ENCODE measurements at places on chromosomes 6 and 20.

DNA sequence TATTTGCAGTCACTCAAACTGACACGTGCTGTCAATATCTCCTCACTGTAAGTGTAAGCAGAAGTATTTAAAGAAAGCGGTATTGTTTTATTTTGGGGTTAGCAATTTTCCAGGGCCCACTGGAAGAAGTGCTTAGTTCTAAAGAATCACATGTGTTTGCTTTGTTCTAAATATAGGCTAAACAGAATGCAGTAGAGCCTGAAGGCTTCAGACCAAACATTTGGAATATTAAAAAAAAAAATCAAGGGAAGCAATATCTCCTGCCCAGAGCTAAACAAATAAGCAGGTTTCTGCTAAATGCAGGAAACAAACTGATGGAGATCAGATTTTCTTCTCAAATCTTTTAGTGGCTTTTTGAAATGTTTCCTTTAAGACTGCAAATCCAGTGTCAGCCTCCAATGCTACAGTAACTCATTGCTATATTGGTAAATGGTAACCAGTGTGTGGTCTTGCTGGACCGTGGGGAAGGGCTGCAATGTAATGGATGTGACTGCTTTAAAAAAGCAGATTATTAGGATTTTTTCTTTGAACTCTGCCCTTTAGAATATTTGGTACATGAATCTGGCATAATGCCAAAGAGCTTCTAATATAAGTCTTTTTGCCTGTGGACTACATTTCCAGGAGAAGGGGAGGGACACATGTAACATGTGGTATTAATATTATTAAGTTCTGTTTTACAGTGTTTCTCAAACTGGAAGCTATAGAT is 317.1 kb upstream of the FERMT1 start:
- DNase-seq: no peak

GRCh38 chr20:41135187-41135887 is 2.0 kb upstream of the PLCG1 start:
- DNase-seq: no peak

GRCh38 chr6:3088968-3089367 is 20.7 kb downstream of the RIPK1 start:
- DNase-seq: no peak

- DNase-seq: no peak
Observed at GRCh38 chr6:113202852-113203714, 654.1 kb upstream of the MARCKS start.

- no peak for DNase-seq
Observed at GRCh38 chr6:136446579-136447187, 103.5 kb downstream of the MAP7 start.

DNA sequence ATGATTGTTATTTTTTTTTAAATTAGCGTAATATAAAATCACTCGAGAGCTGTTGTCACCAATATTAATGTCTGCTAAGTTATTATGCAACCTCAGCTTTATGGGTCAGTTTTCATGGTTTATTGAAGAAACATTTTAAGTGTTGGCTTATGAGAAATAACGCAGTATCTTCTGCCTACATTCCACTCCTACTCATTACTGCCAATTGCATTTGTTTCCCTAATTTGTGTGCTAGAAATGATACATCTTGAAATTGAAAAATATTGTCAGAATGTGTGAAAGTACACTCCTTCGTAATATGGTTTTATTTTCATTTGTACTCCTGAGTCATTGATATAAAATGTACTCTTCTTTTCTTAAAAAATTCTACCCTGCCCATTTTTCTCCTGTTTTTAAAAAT is 333.3 kb upstream of the HSF2 start:
- no peak for DNase-seq

DNA sequence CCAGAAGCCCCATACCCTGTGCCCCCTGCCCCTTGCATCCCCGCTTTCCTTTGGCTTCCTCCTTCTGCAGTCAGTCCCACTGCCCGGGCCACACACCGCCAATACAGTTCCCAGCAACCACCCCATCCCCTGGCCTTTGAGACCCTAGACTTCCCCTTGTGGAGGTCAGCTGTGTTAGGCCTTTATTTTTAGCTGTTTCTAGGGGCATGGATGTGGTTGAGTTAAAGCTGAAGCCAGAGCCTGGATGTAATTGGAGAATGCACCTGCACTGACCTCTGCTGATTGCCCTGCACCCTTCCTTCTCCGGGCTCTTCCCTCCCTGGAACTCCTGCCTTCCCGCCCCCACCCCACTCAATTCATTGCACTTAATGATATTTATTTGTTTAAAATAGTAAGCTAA is 33.9 kb downstream of the LYRM2 start:
- DNase-seq: no peak

GRCh38 chr6:41591859-41592502 is 45.8 kb downstream of the FOXP4 start:
- DNase-seq: peak; percentile 86

DNA sequence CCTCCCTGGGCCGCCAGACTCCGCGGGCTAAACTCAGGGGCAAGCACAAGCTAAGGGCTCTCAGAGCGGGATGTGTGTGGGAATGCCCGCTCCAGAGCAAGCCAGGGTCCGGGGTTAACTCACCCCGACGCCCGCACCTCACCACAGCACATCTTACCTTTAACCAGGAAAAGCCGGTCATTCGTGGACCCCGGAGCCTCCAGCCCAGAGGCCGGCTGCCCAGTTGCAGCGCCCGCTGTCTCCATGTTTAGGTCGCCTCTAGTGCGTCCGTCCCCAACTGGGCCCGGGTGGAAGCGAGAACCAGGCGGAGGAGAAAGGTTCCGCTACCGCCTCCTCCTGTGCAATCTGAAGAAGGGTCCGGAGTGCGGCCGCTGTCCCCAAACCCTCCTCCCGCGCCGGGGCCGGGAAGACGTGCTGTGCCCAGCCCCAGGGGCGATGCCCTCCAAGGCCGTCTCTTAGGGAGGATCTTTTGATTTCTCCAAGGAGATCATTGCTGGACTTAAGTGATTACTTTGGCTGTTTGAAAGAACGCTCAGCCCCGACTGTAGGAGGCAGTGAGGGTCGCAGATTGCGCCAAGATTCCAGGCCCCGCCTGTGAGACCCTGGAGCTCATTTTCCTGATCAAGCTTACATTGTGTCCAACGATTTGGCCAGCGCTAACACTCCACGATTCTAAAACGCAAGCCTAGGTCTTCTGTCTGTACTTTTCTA is at the start of gene TMEM242:
TSS of gene TMEM242 (minus strand) at position 265 of the 711 bp plus-strand sequence. CDS start at position 245, 20 bp downstream.
- DNase-seq: peak; percentile 99

- no peak for DNase-seq
Observed at GRCh38 chr20:17854307-17854903, 114.2 kb downstream of the SNX5 start.

- DNase-seq: no peak
Observed at GRCh38 chr6:19865178-19865577, 28.0 kb downstream of the ID4 start.

- no peak for DNase-seq
Observed at GRCh38 chr20:50916934-50917333, 14.3 kb downstream of the ADNP start.

- DNase-seq: no peak
Observed at GRCh38 chr6:3137057-3137777, 18.7 kb downstream of the BPHL start.

- DNase-seq: no peak
Observed at GRCh38 chr20:40980106-40980827, 48.4 kb upstream of the TOP1 start.

DNA sequence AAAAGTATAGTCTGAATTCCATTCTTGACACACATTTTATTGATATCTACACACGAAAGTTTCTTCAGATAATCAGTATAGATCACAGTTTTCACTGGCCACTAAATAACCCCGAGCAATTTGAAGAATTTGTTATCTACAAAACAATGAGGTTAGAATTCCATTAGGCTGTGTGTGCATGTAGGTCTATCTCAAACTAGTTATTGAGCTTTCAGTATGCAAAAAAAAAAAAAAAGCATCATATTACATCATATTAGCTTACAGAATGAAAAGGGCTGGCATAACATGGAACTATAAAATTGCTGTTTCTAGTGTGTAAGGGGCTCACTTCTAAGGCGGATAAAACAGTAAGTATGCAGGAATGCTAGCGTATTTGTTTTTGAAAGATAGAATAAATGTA is 59.5 kb upstream of the ADGRG6 start:
- no peak for DNase-seq

DNA sequence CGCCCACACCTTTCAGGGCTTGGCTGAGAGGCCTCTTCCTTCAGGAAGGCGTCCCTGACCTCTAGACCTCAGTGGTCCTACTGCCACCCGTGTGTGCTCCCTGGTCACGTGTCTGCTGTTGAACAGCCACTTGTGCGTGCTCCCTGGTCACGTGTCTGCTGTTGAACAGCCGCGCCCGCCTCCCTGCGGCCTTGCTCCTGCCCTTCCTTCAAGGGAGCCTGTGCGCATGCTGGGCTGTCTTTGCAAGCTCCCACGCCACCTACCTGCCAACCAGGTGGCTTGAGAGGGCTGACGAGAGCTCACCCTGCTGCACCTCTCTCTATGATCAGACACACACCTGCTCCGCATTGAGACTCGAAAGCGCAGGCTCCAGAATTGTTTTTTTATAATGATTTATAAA is 179.3 kb downstream of the BMP7 start:
- DNase-seq: no peak

DNA sequence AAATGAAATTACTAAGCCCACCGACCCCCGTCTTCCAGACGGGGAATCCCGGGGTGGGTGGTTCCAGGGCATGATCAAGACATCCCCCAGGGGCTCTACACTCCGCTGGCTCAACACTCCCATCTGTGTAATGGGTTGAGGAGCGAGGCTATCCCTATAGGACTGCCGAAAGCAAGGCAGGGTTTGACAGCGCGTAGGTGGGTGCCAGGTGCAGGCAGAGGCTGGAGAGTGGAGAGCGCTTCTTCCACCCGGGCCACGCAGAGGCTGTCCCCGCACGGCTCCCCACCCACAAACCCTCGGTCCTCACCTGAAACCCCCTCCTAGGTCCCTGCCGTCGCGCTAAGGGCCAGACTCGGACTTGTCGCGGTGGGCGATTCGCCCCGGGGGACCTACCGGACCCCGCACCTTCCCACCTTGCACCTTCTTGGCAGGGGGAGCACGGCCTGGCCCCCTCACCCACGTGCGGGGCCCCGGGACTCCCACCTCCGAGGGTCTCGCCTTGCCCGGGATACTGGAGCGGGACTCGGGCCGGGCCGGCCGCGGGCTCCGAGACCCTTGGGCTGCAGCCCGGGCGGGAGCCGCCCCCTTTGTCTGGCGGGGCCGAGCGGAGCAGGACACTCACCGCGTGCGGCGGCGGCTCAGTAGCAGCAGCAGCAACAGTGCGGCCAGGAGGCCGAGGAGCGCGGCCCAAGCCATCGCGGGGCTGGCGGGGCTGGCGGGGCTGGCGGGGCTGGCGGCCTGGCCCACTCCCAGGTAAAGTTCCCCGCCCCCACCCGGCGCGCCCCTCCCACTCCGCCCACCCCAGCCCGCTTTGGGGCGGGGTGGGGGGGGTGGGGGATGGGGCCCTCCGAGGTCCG is at the start of gene PTGIS:
TSS of gene PTGIS (minus strand) at position 717 of the 857 bp plus-strand sequence. CDS start at position 696, 21 bp downstream.
- peak; percentile 72 for DNase-seq

DNA sequence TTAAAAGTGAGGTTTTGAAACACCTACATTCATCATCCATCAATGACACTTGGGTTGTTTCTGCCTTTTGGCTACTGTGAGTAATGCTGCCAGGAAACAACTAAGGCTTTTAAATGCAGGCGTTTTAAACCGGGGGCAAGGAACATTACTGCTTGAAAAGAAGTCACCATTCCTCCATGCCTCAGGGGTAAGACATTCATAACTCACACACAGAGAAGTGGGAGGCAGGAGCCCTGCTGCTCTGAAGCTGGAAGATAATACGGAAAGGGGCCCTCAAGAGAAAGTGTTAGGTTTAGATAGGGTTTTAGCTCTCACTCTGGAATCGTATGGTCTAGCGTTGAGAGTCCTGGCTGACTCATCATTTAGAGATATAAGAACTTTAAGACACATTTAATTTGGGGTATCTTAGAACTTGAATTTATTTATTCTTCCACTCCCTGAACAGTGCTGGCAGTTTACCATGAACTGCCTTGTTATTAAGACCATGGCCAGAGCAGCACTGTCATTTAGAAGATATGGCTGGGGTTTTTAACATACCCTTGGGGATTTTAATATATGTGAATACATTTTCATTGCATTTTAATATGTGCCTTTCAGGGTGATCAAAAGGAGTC is 1.8 kb downstream of the TUBB1 start:
- DNase-seq: no peak

DNA sequence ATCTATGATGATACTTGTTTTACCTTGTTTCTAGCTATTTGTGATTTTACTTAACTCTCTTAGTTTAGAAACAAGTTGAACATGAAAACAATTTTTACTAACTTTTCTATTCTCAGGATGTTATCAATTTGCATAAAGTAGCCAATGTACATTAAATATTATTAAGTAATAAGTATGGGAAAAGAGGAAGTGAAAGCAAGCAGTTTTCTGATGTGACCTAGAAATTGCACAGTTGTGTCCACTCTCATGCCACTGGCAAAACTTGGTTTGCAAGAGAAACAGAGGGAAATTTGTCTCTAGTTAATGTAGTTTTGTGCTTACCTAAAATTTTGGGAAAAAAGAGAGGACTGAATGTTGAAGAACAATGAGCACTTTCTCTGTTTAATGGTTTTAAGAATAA is 19.2 kb upstream of the TSPYL1 start:
- no peak for DNase-seq

DNA sequence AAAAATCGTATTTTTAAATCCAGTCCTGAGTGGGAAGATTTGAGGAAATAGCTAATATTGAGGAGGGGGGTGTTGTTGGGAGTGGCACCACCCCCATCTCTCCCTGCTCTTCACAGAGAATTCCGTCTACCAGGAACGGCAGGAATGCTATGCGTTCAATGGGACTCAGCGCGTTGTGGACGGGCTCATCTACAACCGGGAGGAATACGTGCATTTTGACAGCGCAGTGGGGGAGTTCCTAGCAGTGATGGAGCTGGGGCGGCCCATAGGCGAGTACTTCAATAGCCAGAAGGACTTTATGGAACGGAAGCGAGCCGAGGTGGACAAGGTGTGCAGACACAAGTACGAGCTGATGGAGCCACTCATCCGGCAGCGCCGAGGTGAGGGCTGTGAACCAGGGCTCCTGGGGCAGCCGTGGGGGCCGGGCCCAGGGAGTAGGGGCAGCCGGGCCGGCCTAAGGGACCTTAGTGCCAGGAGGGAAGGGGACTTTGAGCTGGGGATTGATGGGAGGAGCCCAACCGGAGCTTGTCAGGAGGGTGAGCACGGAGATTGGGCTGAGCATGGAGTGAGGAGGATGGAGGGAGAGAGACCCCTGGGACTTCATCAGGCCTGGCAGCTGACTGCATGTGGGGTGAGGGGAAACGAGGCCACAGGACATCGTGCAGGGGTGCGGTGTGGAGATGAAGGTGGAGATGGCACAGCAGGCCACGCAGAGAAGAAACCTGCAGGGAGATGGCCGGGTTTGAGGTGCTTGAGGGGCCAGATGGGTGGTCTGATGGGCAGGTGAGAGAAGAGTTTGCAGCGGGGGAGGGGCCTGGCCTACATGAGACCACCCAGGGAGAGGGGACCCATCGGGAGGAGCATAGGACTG is 41.3 kb downstream of the HLA-DPB1 start:
- no peak for DNase-seq

GRCh38 chr6:113683968-113684367 is 173.2 kb upstream of the MARCKS start:
- DNase-seq: no peak

- DNase-seq: no peak
Observed at GRCh38 chr6:128068119-128068479, 167.2 kb upstream of the THEMIS start.

All from right forelimb (tissue), 1 donor.